ENCODE measurements at places on chromosomes 3 and 15. TPM values are rescaled to one million over a fixed set of nuclear protein-coding genes. Genes with fewer than 3 reads are reported as not detected.

ZIC1 gene
- total RNA-seq, result not detected

ZNF860 gene
- 0.32 TPM for total RNA-seq

CLDN18 gene
- 0.40 TPM for total RNA-seq

CCDC39 gene
- 0.17 TPM for total RNA-seq

SERPINI2 gene
- total RNA-seq, result not detected

RBP2 gene
- not detected for total RNA-seq

MESP2 gene
- not detected for total RNA-seq

C2CD4A gene
- total RNA-seq, result 0.33 TPM

POPDC2 gene
- 67.9 TPM for total RNA-seq

GRCh38 chr15:87369269-87369668 is 887.3 kb downstream of the NTRK3 start:
- no peaks in the 10 kb centered on the region for H3K27me3 ChIP-seq
- no peaks in the 10 kb centered on the region for H3K36me3 ChIP-seq
- no peak overlapping the region for H3K27ac ChIP-seq
- H3K4me3 ChIP-seq, result no peak overlapping the region
- DNase-seq, result no peak

- peaks cover 7% of the 10 kb centered on the region for H3K4me1 ChIP-seq
- H3K27me3 ChIP-seq, result no peaks in the 10 kb centered on the region
- no peak for DNase-seq
- no peak overlapping the region for H3K27ac ChIP-seq
- H3K36me3 ChIP-seq, result no peaks in the 10 kb centered on the region
Measured at GRCh38 chr3:151866711-151867410, 6.6 kb upstream of the SUCNR1 start.

GRCh38 chr15:43440721-43441281 is 52.2 kb downstream of the TP53BP1 start:
- H3K27ac ChIP-seq, result peak overlapping the region; percentile 73
- no peak overlapping the region for H3K4me3 ChIP-seq
- peaks cover 15% of the 10 kb centered on the region for H3K4me1 ChIP-seq
- peaks cover 58% of the 10 kb centered on the region for H3K36me3 ChIP-seq
- DNase-seq, result no peak

DNA sequence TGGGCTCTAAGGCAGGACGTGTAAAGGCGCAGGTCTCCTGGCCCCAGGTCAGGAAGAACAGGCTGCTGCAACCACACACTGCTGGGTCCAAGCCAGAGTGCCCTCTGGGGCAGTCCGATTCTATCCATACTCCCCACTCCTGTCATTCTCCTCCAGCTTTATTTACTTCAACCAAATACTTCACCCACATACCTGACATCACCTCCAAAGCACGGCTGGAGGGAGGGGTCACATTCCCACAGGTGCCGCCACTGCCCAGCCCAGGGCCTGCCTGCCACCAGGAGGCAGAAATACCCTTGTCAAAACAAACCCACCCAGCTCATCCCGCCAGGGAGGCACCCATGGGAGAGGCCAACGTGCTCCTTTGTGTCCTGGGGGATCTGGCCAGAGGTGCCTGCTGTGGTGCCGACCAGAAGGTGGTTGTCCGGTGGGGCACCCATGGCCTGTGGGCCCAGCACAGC is 100.4 kb downstream of the DAPK2 start:
- peaks cover 15% of the 10 kb centered on the region for H3K4me1 ChIP-seq
- H3K27ac ChIP-seq, result no peak overlapping the region
- H3K36me3 ChIP-seq, result no peaks in the 10 kb centered on the region
- H3K4me3 ChIP-seq, result no peak overlapping the region
- no peaks in the 10 kb centered on the region for H3K27me3 ChIP-seq
- peak; percentile 83 for DNase-seq

DNA sequence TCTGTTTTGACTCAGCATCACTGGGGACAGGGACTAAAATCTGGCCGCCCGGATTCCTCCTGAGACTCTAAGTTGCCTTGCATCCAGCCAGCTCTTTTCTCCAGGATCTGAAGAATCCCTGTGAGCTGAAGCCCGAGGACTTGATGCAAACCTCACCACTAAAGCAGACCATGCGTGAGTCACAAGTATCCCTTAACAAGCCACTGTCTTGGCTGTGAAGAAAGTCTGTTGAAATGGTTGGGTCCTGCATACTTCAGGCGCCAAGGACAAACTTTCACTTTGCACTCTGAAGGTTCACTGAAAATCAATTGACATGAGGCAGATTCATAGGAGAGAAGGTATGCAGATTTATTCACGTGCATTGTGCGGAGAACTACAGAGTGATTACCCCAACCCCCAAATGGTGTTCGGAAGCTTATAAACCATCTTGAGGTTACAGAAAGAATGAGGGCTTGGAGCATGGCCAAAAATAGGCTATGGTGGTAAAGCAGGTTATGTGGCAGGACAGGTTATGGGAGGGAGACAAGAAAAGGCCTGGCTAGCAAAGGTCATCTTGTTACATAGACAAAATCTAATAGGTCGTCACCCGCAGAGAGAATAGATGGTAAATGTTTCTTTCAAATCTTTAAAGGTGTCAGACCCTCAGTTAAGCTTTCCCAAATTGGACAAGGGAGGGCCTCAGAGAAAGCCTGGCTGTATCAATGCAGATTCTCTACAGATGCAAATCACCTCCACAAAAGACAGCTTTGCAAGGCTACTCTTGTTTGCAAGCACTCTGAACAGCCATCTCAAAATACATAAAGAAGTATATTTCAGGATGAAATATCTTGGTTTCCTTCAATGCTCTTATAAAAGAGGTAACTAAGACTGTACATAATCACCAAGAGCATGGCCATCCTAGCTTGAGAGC is 126.3 kb upstream of the PLAAT1 start:
- DNase-seq, result no peak
- no peak overlapping the region for H3K4me3 ChIP-seq
- no peaks in the 10 kb centered on the region for H3K27me3 ChIP-seq

- no peak for DNase-seq
- peaks cover 14% of the 10 kb centered on the region for H3K4me1 ChIP-seq
- H3K36me3 ChIP-seq, result no peaks in the 10 kb centered on the region
- no peak overlapping the region for H3K27ac ChIP-seq
- H3K4me3 ChIP-seq, result no peak overlapping the region
Measured at GRCh38 chr15:28881600-28881999, 4.2 kb upstream of the APBA2 start.

GRCh38 chr3:24493746-24494617 is 668 bp downstream of the THRB start:
- peak overlapping the region; percentile 92 for H3K27ac ChIP-seq
- no peaks in the 10 kb centered on the region for H3K27me3 ChIP-seq
- peak overlapping the region; percentile 84 for H3K4me3 ChIP-seq
- DNase-seq, result no peak

DNA sequence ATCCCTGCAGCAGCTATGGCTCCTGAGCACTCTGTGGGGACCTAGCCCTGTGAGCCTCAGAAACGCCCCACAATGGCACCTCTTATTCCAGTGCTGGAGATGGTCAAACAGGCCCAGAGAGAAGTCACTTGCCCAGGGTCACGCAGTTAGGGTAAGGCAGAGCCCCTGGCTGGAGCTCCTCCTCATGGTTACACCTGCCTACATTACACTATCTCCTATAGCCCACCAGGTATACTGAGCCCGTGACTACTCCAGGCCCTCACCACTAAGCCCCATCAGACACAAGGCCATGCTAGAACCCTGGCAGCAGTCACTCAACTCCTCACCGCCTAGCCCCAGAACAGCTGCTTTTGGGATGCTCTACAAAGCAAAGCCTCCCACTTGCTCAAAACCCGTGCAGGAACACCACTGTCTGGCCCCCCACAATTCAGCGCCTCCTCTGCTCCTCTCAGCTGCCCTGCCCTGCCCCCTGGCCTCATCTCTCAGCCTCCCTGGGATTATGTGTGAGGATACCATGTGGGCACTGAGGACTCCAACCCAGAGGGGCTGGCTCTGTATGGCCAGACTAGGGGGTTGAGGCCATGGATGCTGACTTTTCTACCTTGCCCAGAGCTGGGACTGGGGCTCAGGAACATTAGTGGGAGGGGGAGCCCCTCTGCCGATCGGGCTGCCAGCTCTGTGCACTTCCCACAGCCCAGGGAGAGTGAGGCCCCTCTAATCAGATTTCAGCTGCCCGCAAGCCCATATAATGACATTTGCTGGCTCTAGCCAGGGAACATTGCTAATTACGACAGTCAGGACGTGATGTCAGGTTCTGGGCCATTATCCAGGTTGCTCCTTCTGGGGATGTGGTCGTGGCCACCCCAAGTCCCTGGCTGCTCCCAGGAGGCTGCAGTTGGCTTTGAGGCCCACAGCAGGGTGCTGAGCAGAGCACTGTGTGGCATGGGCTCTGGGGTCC is 4.0 kb downstream of the NT5DC2 start:
- no peaks in the 10 kb centered on the region for H3K27me3 ChIP-seq
- peaks cover 72% of the 10 kb centered on the region for H3K4me1 ChIP-seq
- peaks cover 15% of the 10 kb centered on the region for H3K36me3 ChIP-seq
- no peak for DNase-seq
- H3K27ac ChIP-seq, result peak overlapping the region; percentile 66

- H3K4me1 ChIP-seq, result peaks cover 76% of the 10 kb centered on the region
- peak overlapping the region; percentile 90 for H3K27ac ChIP-seq
- no peak for DNase-seq
- no peaks in the 10 kb centered on the region for H3K36me3 ChIP-seq
- H3K27me3 ChIP-seq, result no peaks in the 10 kb centered on the region
Measured at GRCh38 chr3:64226730-64227129, 1.5 kb upstream of the PRICKLE2 start.

DNA sequence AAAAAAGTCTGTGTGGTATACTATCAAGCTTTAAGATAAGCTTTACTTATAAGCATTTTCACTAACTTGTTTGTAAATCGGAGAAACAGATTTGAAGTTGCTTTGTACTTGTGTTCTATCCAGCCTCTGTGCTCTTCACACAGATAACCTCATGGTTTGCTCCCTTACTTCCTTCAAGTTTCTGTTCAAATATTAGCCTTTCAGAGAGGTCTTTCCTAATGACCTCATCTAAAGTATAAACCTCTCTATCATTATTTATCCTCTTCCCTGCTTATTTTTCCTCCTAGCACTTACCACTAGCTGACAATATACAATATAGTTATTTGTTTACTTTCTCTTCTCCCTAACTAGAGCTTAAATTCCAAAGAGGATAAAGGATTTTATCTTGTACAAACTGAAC is 180.0 kb downstream of the CBLB start:
- DNase-seq, result no peak
- peaks cover 32% of the 10 kb centered on the region for H3K36me3 ChIP-seq
- no peak overlapping the region for H3K27ac ChIP-seq

- no peak for DNase-seq
- no peaks in the 10 kb centered on the region for H3K36me3 ChIP-seq
- H3K4me1 ChIP-seq, result no peaks in the 10 kb centered on the region
- no peaks in the 10 kb centered on the region for H3K27me3 ChIP-seq
Measured at GRCh38 chr3:18657858-18658820, 233.0 kb upstream of the SATB1 start.

- no peaks in the 10 kb centered on the region for H3K4me1 ChIP-seq
- DNase-seq, result no peak
- no peak overlapping the region for H3K27ac ChIP-seq
Measured at GRCh38 chr15:79815468-79815867, 81.3 kb downstream of the MTHFS start.

DNA sequence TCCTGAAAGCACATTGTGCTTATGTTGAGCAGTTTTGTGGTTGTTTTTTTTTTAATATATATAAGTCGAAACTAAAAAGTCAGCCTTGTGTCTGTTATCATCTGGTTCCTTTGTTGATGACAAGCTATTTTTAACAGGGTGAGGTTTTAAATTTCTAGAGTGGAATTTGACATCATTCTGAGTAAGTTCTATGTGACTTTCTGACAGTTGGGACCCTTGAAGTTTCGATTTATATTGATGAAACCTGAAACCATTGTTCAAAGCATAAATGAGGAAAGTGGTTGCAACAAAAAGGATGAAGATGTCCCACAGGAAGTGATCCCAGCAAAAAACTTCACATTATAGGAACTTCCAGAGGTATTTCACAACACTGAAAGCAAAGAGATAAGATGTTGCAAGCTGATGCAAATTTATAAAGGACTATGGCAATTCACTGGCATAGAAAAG is 94.0 kb downstream of the CYP19A1 start:
- DNase-seq, result no peak
- no peaks in the 10 kb centered on the region for H3K36me3 ChIP-seq
- H3K27ac ChIP-seq, result no peak overlapping the region
- no peaks in the 10 kb centered on the region for H3K27me3 ChIP-seq
- H3K4me1 ChIP-seq, result no peaks in the 10 kb centered on the region
- no peak overlapping the region for H3K4me3 ChIP-seq

GRCh38 chr3:65761446-65762234 is 277.1 kb downstream of the MAGI1 start:
- no peaks in the 10 kb centered on the region for H3K36me3 ChIP-seq
- DNase-seq, result no peak
- H3K4me3 ChIP-seq, result no peak overlapping the region
- no peak overlapping the region for H3K27ac ChIP-seq
- no peaks in the 10 kb centered on the region for H3K27me3 ChIP-seq
- no peaks in the 10 kb centered on the region for H3K4me1 ChIP-seq

- no peaks in the 10 kb centered on the region for H3K4me1 ChIP-seq
- H3K27me3 ChIP-seq, result no peaks in the 10 kb centered on the region
- no peaks in the 10 kb centered on the region for H3K36me3 ChIP-seq
- DNase-seq, result no peak
Measured at GRCh38 chr15:85318048-85318731, 62.2 kb upstream of the AKAP13 start.

DNA sequence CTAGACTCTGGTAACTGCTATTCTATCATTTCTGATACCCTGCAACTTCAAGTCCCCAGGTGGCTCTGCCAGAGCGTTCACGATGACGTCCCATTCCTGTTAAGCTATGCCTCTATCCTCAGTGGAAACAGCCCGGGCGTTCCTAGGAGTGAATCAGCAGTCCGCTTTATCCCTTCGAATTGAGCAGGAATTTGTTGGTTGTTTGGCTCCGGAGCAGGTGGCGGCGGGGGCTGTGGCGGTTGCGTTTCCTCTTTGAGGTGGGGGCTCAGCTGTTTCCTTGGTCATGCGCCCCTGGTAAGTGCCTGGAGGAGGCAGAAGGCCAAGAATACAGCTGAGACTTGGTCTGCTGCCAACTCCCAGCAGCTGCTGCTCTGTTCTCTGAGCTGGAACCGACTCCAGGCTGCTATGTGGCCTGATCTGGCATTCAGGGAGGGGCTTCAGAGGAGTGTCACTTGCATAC is 25.2 kb downstream of the ARPP21 start:
- no peak overlapping the region for H3K27ac ChIP-seq
- H3K4me1 ChIP-seq, result peaks cover 13% of the 10 kb centered on the region
- no peak for DNase-seq
- H3K36me3 ChIP-seq, result no peaks in the 10 kb centered on the region
- peak overlapping the region; percentile 29 for H3K4me3 ChIP-seq

DNA sequence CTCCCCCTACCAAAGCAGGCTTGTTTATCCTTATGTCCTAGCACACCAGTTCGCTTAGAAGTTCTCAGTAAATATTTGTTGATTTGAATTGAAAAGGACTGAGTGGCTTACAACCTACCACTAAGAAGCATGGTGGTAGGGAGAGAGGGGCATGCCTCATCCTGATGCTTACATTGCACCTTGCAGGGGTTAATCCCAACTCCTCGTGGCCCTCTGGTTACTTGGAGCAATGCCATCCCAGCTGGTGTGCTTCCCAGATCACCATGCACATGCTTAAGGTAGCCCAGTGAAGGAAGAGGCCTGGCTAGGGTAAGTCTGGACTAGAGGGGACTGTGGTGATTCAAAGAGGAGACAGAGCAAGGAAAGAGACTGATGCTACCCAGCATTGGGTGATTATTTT is 253.3 kb downstream of the CLSTN2 start:
- no peaks in the 10 kb centered on the region for H3K36me3 ChIP-seq
- H3K4me3 ChIP-seq, result no peak overlapping the region
- no peaks in the 10 kb centered on the region for H3K27me3 ChIP-seq
- H3K4me1 ChIP-seq, result peaks cover 27% of the 10 kb centered on the region

- no peaks in the 10 kb centered on the region for H3K36me3 ChIP-seq
- no peak for DNase-seq
- H3K27me3 ChIP-seq, result no peaks in the 10 kb centered on the region
- no peak overlapping the region for H3K4me3 ChIP-seq
- no peak overlapping the region for H3K27ac ChIP-seq
Measured at GRCh38 chr15:66459818-66460615, 37.5 kb downstream of the SNAPC5 start.
